ENCODE measurements at places on chromosomes 5 and 9.

- no peak for DNase-seq
Measured at GRCh38 chr9:30382271-30382670, 2002.2 kb upstream of the ACO1 start.

DNA sequence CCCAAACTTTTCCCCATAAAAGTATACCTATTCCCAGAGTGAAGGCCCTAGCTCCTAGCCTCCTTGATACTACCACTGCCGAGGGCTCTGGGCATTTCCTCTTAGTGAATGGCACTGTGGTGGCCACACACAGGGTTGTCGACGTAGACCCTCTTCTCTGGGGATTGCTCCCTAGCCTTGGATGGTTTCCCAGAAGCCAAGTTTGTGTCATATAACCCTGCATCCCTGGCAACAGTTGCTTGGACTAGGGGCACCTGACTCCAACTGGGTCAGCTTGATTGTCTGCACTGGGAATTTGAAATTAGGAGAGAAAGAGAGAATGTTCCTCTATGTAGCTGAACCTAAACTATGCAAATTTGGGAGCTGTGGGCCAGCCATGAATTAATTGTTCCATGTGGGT lies 32.3 kb upstream of the KIF2A start:
- no peak for DNase-seq

- DNase-seq, result no peak
Measured at GRCh38 chr9:119577881-119578280, 208.6 kb upstream of the BRINP1 start.

DNA sequence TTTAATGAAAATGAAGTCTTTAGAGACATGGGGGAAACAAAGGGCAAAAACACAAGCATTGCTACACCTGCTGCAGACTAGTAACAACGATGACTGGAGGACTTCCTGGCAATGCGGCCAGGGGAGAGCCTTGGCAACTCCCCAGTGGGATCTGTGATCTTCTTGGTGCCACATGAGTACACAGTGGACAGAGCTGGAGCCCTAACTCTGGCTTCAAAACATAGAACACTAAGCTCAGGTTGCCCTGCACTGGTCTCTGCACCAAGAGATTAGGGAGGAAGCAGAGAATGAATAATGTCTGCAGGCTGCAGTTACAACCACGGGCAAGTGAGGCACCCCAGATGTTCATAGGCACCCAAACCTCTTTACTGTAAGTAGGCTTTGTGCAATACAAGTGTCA lies 91.1 kb downstream of the MRPS27 start:
- DNase-seq, result no peak

DNA sequence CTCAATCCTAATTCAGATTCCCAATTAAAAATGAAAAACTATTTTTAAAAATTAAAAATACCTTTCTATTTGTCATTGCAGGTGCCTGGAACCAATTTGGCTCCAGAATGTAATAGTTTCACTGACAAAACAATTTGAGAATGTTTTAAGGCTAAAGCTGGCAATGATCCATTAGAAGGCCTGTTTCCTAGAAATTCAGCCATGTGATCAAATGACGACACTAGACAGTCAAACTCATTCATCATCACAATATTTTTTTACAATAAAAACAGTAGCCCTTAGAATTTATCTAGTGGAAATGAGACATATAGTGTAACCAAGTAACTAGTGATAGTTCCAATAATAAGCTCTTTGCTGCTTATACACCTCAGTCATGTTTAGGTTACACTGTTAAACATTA lies 75.4 kb upstream of the MAP3K1 start:
- no peak for DNase-seq

DNA sequence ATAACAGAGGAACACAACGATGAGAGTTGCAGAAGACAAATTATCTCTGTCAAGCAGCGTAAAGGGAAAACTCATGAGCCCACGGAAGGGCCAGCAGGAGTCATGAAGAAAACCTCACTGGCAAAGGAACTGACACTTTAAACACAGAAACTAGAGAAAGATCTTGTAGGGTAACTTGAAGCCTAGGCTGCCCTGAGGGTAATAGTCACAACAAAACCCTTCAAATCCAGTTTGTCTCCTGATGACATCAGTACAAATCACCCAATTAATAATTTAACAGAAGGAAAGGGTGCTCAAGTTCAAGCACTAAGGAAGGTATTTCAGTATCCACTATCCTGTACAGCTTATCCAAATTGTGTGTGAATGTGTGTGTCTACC lies 549.1 kb downstream of the MTRR start:
- DNase-seq, result no peak

DNA sequence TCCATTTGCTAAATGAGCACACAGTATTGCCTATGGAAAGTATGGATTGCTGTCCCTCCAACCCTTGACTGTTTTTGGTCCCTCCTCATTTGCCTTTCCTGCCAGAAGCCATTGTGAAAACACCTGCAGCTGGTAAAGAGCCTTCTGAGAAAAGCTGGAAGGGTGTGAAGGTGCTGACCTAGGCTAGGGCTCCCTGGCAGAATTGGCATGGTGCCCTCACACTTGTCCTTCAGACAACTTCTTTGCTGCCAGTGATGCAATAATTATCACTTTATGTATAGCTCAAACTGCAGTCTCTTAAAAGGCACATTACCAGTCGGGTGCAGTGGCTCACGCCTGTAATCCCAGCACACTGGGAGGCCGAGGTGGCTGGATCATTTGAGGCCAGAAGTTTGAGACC lies 4.2 kb downstream of the TXNDC15 start:
- DNase-seq, result no peak

Data from GM23338 (cell line).